NCI-H1048 (cell line): ENCODE measurements at places on chromosomes 3 and 15.

DNA sequence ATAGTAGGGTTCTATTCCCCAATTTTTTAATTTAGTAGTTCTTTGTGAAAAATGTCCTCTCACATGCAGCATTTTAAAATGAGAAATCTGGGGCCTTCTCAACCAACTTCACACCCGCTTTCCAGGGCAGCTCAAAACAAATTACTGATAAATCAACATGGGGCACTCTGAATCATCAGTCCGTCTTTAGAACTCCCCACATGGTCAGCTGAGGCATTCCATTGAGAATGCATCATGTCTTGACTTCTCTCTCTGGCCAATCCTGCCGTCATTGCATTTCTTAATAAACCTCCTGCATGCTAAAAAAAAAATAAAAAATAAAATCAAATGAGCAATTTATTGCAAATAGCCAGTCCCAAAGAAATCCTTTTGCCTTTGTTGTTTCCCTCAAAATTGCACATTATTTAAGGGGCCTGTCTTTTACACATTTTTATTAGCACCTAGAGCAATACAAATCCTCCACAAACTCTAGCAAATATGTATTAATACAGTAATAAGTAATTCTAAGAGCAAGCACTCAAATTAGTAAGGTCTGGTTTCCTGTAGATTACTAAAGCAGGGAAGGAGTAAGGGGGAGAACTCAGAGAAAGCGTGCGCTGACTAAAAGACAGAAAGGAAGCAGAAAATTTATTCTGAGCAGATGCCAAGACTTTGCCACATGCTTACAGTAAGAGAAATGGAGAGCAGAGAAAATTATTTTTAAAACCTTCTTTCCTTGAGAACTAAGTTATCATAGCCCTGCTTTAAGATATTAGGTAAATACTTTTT is 175.7 kb downstream of the TNIK start:
- DNase-seq: no peak

DNA sequence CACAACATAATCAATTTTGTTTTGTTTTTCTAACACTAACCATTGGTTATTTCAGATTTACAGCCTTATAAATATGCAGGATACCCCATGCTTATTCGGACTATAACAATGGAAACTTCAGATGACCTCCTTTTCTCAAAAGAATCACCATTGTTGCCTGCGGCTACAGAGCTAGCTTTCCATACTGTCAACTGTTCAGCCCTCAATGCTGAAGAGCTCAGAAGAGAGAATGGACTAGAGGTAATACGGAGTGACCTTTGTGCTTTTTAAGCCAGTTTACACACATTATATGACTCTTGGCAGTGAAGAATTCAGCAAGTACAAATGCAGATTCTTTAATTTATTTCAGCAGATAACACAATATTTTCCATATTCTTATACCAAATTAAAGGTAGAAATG is 81.8 kb downstream of the DNAJC13 start:
- no peak for DNase-seq

- no peak for DNase-seq
Observed at GRCh38 chr3:129908417-129908816, 14.9 kb upstream of the TMCC1 start.

- no peak for DNase-seq
Observed at GRCh38 chr3:139202226-139202958, 141.4 kb upstream of the MRPS22 start.

DNA sequence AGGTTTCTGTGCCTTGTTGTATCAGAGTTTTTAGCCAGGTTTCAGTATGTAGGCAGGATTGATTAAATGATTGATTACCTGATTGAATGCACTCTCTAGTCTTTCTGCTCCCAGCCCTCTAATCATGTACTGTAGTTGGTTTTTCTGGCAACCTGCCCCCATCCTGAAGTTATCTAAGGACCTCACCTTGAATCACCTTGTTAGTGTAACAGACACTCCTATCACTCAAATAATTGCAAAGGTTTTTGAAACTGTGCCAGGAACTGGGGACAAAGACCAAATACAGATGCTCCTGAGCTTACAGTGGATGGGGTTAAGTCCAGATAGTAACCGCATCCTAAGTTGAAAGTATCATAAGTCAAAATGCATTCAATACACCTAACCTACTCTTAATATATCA is 141.5 kb upstream of the EIF1B start:
- no peak for DNase-seq

GRCh38 chr15:84812842-84813241 is 4.3 kb upstream of the ALPK3 start:
- no peak for DNase-seq

DNA sequence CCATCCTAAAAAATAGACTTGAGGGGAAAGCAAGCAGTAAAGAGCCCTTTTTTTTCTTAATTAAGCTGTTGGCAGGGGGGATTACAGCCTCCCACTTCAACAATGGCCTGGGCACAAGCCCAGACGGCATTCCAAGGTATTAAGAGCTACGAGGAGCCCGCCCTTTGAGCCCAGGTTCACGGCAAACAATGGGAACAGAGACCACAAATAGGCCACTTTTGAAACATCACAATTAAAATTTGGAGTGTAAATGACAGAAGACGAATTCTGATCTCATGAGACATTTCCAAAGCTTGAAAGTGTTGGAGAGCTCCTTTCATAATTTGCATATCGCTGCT is 8.9 kb downstream of the CHSY1 start:
- DNase-seq: no peak

GRCh38 chr15:68384451-68385239 is 47.3 kb downstream of the ITGA11 start:
- DNase-seq: no peak

DNA sequence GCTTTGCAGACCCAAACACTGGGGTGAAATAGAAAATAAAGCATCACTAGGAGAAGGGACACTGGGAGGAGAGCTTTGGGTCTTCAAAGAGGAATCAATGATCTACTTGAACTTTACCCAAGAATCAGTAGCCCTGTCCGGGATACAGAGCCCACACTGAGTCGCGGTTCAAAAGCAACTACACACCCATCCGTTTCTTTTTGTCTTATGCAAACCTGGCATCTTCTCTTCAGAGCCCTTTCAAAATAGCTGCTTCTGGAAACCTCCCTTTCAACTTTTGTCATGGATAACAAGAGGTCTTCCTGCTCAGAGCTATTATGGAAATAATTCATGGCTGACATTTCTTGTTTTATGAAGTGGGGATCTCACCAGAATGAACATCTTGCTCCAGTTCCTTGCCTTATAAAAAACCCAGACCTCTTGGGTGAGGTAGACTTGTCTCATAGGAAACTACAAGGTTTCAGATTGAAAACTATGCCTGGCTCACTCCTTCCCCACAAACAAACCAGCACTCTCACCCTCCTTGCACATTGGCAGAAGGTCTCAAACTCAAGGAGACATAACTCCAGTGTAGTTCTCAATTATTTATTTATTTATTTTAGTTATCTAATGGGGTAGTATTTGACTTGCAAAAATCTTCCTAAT is 115.1 kb upstream of the ARHGEF3 start:
- DNase-seq: no peak

DNA sequence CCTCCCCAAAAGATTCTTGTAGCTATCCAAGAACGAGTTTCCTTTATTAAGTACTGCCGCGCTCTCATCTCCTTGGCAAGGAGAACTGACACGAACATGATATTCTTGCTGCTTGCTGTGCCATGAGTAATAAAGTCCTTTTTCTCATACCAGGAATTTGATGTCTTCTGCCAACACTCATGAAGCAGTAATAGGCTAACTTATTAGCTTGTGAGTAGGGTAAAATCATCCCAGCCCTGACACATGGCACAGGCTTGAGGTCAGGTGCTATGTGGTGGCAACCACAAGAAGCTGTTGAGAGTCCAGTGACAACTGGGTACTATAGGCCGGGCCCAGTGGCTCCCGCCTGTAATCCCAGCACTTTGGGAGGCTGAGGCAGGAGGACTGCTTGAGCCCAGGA is 22.7 kb upstream of the UBXN7 start:
- DNase-seq: no peak

GRCh38 chr3:66297260-66297873 is 76.6 kb downstream of the SLC25A26 start:
- no peak for DNase-seq
